Activated gamma-delta T cell treated with Interleukin-2 at 50 U/mL for 16 hours (primary cell): ENCODE measurements at places on chromosomes 2 and 18.

DNA sequence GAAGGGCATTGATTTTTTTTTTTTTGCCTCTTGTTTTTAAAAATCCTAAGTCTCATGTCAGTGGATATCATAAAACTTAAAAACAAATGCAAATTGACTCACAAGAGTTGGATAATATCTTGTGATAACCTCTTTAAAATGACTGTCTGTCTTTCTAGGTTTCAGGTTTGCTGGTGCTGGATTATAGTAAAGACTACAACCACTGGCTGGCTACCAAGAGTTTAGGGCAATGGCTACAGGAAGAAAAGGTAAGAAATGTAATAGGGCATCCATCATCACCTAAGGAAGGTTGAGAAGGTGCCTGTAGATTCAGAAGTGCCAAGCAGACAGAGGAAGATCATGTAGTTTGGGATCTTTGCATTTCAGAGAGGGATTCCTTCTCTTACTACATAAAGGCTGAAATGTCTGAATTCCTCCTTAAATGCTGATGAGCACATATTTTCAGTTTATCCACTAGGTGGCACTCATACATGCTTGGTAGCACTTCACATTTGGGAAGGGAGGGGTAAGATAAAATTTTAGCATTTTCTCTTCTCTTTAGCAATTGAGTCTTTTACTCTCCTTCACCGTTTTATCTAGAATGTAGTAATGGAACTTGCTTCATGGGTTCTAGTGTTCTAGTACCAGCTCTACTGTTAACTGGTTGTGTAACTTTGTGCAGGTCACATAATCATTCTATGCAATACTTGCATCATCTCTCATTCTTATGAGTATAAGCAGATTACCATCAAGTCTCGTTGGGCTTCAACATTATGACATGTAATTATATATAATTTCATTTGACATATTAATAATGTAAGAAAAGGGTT, 21.1 kb downstream of the CPS1 start:
- DNase-seq = no peak

- no peak for DNase-seq
Observed at GRCh38 chr2:121469356-121469755, 61.3 kb upstream of the RNU4ATAC start.

- DNase-seq = peak; percentile 21
Observed at GRCh38 chr2:60867848-60868247, 13.5 kb upstream of the REL start.

- DNase-seq = no peak
Observed at GRCh38 chr2:226439337-226439736, 360.3 kb downstream of the IRS1 start.
